Esophagus squamous epithelium (tissue), 5 donors: ENCODE measurements at places on chromosomes 4 and X.

DNA sequence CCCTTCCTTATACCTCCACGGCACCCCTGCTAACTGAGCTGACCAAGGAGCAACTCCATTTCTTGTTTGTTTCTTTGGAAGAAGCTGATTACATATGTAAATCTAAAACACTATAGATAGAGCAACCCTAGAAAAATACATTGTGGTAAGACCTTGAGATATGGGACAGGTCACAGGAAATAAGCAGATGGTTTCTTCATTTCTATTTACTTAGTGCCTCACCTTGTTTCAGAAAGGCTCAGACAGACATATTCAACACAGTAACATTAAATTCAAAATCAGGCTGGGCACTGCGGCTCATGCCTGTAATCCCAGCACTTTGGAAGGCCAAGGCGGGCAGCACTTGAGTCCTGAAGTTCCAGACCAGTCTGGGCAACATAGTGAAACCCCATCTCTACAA is 47.3 kb downstream of the IRF2 start:
- no peak for DNase-seq

DNA sequence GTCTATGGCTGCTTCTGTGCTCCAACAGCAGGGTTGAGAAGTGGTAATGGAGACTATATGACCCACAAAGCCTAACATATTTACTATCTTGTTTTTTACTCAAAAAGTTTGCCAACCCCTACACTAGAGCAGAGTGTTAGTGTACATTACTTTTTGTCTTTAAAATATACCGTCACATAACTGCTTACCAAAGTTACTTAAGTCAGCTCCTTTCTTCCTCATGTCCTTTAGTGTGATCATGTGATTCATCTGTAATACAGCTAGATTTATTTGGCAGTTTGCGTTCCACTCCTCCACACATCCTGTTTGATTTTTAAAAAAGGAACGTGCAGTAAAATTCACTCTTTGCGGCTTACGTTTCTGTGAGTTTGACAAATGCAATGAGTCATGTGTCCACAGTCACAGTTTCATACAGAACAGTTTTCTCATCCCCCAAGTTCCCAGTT is 162.4 kb upstream of the GPRIN3 start:
- no peak for DNase-seq

GRCh38 chr4:150038335-150039076 is 39.7 kb upstream of the DCLK2 start:
- DNase-seq: no peak

GRCh38 chr4:65337371-65337770 is 332.9 kb downstream of the EPHA5 start:
- DNase-seq: no peak

GRCh38 chrX:39721566-39722279 is 376.0 kb downstream of the BCOR start:
- no peak for DNase-seq

DNA sequence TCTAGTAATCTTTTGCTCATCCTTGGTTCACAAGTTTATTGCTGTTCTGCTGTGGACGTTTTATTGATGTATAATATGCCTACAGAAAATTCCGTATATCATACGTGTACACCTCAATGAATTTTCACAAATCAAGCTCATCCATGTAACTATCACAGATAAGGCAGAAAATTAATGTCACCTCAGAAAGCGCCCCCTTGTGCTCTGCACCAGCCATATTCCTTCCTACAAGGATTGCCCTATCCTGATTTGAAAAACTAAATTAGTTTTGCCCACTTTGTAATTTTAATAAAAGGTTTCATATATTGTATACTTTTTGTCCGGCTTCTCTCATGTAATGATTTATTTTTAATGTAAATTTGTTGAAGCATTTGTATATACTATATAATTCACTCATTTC is 390.8 kb downstream of the ADGRL3 start:
- DNase-seq: no peak

DNA sequence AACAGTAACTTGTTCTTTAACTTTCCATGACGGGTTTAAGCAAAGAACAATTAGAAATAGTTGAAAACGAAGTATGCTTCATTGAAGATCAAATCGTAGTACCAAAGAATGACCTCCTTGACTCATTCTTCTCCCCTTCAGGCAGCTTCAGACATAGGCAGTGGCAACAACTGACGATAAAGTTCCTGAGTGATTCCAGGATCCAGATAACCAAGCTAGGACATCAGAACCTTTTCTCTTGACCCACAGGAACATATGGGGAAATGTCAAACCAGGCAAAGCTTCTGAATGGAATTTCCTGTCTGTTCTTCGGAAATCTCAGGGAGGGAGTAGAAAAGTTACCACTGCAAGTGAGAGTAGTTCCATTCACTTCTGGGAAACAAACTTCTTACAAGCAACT is 74.2 kb downstream of the HS3ST1 start:
- DNase-seq: no peak

GRCh38 chr4:139971111-139971510 is 182.9 kb downstream of the MAML3 start:
- no peak for DNase-seq

GRCh38 chrX:137549073-137549472 is 16.9 kb upstream of the ZIC3 start:
- no peak for DNase-seq

- DNase-seq: peak; percentile 31
Measured at GRCh38 chr4:54063737-54064316, 578 bp downstream of the CHIC2 start.

DNA sequence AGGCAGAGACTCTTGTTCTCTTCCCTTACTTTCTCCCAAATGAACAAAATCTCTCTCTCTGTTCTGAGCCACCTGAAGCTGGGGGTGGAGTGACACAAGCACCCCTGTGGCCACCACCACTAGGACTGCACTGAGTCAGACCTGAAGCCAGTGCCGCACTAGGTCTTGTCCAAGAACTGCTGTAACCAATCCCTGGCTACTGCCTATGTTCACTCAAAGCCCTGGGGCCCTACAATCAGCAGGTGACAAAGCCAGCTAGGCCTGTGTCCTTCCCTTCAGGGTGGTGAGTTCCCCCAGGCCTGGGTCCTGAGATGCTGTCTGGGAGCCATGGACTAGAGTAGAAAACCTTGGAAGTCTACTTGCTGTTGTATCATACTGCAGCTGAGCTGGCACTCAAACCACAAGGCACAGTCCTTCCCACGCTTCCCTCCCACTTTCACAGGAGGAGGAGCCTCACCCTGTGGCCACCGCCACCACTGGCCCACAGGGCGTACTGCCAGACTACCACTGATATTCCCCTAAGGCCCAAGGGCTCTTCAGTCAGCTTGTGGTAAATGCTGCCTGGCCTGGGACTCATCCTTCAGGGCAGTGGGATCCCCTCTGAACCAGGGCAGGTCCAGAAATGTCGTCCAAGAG is 119.1 kb downstream of the RTL9 start:
- DNase-seq: no peak

GRCh38 chr4:77742054-77742453 is 77.1 kb downstream of the CNOT6L start:
- no peak for DNase-seq

DNA sequence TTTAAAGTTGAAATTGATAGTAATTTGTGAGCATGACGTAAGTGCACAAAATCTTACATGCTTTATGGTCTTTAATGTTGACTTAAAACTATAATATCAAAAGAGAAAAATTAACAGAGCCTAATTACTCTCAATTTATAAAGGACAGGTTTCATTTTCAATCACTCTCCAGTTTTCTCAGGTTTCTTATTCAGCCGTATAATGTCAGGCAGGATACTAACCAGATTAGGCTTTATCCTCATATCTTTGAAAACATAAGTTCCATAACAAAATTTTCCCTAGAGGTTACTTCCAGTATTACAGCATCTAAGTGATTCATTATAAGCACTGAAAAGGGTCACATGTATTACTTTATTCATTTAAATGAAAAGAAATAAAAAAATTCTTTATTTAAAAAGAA is 492.1 kb downstream of the PACRGL start:
- no peak for DNase-seq

DNA sequence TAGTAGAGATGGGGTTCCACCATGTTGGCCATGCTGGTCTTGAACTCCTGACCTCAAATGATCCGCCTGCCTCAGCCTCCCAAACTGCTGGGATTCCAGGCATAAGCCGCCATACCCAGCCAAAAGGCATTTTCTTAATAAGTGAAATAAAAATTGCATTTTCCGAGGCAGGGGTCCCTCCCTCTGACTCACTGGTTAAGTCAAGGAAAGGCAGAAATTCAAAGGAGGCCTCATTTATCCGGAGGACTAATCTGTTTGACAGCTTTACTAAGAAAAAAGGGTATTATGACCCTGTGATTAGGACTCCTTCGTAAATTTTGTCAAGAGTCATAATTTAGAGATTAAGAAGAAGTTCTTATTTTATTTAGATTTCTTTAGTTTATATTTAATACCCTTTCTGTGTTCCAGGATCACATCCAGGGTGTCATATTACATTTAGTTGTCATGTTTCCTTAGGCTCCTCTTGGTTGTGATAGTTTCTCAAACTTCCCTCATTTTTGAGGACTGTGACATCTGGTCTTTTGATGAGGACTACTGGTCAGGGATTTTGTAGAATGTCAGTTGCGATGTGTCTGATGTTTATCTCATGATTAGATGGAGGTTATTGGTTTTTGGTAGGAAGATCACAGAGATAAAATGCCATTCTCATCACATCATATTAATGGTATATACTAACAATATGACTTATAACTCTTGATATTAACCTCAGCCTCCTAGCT is 753.7 kb upstream of the AMOT start:
- DNase-seq: no peak

- DNase-seq: no peak
Measured at GRCh38 chr4:76166480-76166879, 18.3 kb upstream of the NUP54 start.

GRCh38 chrX:119502727-119503483 is 34.7 kb downstream of the SLC25A5 start:
- no peak for DNase-seq

DNA sequence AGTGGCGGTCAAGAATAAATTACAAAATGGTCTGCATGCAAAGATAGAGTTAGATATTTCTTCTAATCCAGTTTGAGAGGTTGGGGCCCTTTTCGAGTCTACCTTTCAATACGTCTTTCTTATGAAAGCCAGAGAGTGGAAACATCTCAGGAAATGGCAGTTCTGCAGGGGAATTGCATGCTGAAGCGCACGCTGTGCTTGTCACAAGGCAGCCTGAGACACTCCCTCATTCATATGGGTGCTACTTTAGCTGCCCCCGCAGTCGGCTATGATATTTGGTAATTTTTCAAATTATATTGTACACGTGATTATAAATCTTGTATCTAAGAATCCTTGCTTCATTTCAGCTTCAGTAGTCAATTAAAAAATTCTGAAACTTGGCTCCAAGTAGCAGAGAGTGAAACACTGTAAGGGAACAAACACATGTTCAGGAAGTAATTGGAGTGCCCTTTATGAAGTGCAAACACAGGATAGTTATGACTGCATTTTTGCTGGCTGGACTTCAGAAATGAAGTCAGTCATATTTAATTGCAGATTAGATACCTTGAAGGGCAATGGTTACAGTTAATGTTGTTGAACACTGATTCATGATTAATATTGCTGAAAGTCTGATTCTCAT is 145.5 kb upstream of the NAP1L5 start:
- DNase-seq: no peak

DNA sequence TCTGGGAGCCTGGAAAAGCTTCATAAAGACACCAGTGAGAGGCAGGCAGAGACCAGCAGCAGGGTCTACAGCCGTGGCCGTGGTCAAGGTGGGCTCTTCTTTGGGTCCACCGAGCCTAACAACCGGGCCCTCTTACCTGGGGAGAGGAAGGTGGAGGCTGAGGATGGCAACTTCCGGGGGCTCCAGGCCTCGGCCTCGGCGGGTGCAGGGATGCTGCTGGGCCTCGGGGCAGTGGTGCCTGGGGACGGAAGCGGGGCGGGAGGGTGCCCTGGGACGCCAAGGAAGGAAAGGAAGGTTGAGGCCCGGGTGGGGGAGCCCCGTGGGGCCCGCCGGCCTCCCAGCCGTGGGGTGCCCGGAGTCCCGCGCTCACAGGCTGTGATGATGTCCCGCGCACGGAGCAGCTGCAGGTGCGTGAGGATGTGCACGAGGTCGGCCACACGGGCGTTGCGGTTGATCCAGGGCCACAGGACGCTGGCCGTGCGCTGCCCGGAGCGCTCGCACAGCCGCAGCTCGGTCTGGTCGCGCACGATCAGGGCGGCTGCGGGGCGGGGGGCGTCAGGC is 561 bp downstream of the IRAK1 start:
- DNase-seq: no peak

DNA sequence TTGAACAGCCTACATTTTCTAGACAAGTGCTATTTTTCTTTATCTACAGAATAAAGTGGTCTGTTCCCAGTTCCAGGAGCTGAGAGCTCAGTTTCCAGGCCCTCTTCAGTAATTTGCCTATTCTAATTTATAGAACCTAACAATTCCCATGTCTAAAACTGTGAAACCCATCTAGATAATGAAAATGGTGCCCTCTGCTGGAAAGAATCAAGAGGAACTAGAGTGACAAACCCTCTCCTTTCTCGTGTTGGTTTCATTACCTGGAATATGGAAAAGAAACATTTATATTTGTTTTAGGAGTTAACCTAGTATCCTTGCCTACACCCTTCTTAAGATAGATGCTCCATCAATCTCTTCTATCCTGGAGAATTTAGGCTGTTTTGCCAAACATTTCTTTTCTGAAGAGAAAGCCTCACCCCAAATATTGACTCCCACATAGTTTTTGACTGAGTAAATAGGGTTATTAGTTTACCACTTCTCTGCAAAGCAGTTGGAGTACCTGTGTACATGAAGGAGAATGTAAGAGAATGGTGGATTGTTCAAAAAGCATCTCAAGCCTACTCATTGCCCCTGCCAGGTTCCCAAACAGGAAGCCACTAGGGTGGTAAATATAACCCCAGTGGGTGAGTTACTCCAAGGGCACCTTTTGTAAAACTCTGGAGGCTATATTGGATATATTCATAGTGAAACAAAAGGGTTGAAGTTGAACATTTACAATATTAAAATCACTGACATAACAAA is 121.6 kb downstream of the RASL11B start:
- DNase-seq: no peak

- no peak for DNase-seq
Measured at GRCh38 chr4:38242822-38243387, 282.7 kb downstream of the PTTG2 start.

GRCh38 chr4:86587381-86588140 is 6.6 kb upstream of the PTPN13 start:
- DNase-seq: no peak

DNA sequence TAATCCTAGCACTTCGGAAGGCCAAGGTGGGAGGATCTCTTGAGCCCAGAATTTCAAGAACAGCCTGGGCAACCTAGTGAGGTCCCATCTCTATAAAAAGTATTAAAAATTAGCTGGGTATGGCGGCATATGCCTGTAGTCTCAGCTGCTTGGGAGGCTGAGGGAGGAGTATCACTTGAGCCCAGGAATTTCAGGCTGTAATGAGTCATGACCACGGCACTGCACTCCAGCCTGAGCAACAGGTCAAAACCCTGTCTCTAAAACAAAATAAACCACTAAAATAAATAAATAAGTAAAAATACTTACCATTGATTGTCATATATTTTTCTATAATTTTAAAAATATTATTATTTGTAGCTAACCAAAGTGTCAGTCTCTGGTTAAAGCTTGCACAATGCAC is 315.6 kb upstream of the SMIM31 start:
- no peak for DNase-seq

- no peak for DNase-seq
Measured at GRCh38 chr4:159297091-159297490, 194.2 kb downstream of the RAPGEF2 start.

DNA sequence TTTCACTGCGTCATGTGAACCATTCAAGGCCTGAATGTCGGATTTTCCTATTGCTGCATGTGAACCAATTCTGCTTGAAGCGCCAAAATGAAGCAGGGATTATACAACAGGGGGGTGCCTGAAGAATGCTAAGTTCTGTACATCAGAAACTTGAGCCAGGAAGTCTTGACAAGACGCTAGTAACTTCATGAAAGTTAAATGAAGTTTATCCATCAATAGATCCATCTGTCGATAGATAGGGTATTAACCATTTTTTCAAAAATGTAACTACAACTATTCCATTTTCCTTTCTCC is 590 bp upstream of the NAF1 start:
- no peak for DNase-seq
